CMK (cell line): ENCODE measurements at places on chromosomes 5 and 9.

GRCh38 chr5:107155707-107156106, 515.0 kb downstream of the EFNA5 start:
- no peak for DNase-seq

DNA sequence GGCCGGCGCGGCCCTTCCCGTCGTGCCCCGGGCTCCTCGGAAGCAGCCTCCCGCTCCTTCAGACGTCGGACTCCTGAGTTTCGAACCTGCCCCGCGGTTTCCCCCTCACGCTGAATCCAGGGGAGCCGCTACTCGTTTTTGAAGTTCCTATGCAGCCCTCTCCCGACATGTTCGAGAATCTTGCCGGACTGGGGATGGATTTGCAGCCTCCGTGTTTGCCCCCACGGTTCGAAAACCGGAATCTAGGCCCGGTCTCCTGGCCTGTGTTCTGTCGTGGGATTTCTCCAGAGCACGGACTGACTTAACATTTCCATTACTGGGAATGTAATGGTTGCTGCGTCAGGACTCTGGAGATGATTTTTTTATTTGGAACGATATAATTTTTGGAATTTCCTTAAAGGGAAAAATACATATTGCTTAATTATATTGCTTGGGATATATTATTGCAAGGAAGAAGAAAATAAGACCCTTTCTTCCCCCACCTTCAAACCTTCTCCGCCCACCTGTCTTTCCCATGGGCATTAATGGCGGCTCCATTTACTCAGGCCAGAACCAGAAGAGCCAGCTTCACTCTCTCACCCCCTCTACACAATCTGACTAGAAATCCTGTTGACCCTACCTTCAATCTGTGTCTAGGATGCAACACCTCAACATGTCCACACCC, 8.5 kb upstream of the MGAT1 start:
- no peak for DNase-seq

GRCh38 chr5:149410721-149411432, 31.8 kb upstream of the IL17B start:
- no peak for DNase-seq

DNA sequence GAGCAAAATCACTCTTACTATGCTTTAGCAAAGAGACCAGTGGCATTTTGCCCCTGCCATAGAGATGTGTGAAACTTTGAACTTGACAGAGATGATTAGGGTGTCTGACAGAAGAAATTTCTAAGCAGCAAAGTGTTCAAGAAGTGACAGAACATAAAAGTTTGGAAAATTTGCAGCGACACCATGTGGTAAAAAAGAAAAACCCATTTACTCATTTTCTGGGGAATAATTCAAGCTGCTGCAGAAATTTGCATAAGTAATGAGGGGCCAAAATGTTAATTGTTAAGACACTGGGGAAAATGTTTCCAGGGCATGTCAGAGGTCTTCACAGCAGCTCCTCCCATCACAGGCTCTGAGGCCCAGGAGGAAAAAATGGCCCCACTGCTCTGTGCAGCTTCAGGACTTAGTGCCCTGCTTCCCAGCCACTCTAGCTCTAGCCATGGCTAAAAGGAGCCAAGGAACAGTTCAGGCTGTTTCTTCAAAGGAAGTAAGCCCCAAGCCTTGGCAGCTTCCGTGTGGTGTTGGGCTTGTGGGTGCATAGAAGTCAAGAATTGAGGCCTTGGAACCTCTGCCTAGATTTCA, 6.1 kb upstream of the AP3B1 start:
- no peak for DNase-seq

DNA sequence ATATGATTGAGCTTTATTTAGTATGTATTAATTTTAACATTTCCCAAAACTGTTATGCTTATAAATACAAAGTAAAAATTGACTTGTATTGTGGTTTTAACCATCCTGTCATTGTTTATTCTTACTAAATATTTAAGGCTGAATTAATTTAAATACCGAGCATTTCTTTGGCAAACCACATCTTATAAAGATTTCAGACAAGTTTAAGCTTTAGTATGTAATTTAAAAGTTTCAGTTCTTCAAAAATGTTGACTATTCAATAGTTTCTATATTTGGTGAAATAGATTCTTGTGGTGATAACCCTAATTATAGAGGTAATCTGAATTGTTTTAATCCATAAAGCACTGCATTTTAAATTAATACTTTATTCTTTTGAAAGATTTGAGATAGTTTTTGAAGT, 65.5 kb downstream of the CCNH start:
- no peak for DNase-seq

DNA sequence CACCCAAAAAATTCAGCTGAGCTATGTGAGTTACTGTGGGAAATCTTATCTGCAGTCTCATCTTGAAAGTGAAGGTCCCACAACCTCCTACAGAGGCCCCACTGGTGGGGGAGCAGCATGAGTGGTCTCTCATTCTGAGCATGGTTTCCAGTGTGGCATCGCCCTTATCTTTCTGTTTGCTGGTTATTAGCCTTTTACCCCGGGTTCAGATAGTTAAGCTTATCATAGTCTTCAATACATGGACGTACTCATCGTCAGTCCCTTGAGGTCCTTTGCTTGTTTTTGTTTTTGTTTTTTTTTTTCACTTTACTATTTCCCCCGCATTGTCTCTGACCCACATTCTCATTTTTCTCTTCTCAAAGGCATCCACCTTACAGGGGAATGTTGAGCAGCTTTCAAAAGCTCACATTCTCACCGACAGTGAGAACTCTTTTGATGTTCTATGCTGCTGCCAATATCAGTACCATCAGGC, 7.7 kb upstream of the HAVCR2 start:
- DNase-seq, result no peak

- peak; percentile 56 for DNase-seq
These were observed at the start of gene COMMD10 for GRCh38 chr5:116084871-116085715. COMMD10 (plus strand) TSS chr5:116085025.

- DNase-seq, result no peak
These were observed 7.7 kb downstream of the LPCAT1 start for GRCh38 chr5:1515921-1516571.

DNA sequence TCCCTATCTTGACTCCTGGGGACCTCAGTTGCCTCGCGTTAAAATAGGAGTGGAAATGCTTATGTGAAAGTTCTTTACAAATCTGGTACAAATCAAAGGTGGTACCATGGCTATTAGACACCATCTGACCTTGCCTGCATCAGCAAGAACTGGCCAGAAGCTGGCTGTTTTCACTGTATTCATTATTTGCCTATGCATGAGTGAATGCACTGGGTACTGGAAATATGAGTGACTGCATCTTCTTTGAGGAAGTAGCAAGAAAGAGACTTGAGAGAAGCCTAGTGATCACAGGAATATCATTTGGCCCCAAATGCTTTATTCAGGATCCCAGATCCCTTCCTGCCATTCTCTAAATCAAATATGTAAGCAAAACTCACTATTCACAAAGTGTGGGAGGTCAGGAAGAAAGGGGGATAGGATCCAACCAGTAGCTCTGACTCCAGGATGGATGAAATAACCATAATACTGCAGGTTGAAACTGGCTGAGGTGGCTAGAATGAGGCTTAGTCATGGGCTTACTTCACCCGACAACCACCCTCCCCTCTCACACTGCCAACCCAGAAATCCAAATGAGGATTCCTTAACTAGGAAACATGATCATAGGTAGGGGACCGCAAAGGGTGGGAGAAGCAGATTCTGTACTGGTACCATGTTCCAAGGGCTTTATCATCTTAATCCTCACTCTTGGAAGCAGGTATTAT, 56.7 kb downstream of the FAM114A2 start:
- no peak for DNase-seq

- DNase-seq, result no peak
These were observed 100.5 kb upstream of the CCDC152 start for GRCh38 chr5:42655982-42656650.

DNA sequence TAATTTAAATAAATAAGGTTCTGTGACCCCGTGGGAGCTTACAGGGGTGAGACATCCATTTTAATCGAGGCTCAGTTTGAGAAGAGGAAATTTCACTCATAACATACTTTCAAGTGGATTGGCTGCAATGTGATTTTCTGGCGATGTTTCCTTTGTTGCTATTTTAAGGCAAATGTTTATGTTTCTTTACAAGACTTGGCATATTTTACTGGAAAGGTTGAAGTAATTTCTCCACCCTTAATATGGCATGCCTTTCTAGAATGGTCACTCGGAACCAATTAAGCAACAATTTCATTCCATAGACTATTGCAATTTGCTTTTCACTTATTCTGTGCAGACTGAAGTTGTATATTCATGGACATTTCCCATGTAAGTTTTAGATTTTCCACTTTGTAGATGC, 438.0 kb upstream of the WWC1 start:
- no peak for DNase-seq
